ENCODE measurements at places on chromosomes 7 and 10. TPM values are rescaled to one million over a fixed set of nuclear protein-coding genes. Genes with fewer than 3 reads are reported as not detected.

The COL28A1 gene
- total RNA-seq, result 3.2 TPM

- no peak for DNase-seq
Observed at GRCh38 chr7:12322284-12322902, 81.3 kb downstream of the VWDE start.

The TMEM178B gene
- total RNA-seq, result 0.26 TPM

DNA sequence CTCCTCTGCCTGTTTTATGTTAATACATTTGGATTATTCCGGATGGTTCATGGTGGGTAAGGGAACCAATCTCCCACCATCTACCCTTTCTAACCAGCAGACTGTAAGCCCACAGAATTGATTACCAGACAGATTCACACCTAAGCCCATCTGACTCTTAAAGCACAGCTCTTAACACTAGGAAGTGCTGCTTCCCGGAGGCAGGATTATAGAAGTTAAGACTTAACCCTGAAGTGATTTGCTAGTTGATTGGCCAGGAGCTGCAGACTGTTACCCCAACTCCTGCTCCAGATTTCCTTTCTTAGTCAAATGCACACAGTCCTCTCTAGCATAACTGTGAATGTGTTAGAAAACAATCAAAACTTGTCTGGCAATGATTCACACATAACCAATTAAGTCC, 221.7 kb downstream of the CDK14 start:
- DNase-seq, result no peak

- DNase-seq, result peak; percentile 92
Observed at GRCh38 chr10:89207181-89207800, at the start of gene CH25H. CH25H (minus strand) TSS chr10:89207317; CDS start chr10:89207292, 25 bp downstream.

The ZNF282 gene
- 21.4 TPM for total RNA-seq

- DNase-seq, result peak; percentile 96
Observed at GRCh38 chr7:1458683-1459511, at the start of gene MICALL2. MICALL2 (minus strand) TSS chr7:1459470; CDS start chr7:1459326, 144 bp downstream.

DNA sequence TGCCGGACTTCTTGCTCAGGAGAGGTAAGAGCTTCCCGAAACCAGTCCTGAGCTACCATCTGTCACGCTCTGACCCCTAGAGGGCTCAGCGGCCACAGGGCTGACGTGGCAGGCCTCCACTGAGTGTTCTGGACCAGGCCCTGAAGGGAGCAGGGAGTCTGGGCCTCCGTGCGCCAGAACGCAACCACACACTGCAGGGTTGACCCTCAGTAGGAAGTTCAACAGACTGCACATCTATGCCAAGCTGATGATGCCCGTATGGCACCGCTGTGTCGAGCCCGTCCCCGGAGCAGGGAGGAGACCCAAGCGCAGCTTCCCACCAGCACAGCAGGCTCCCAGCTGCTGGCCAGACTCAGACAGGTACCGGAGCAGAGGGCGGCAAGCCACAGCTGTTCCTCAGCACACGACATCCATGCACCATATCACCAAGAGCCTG, 39.2 kb downstream of the CAMK2B start:
- peak; percentile 70 for DNase-seq

DNA sequence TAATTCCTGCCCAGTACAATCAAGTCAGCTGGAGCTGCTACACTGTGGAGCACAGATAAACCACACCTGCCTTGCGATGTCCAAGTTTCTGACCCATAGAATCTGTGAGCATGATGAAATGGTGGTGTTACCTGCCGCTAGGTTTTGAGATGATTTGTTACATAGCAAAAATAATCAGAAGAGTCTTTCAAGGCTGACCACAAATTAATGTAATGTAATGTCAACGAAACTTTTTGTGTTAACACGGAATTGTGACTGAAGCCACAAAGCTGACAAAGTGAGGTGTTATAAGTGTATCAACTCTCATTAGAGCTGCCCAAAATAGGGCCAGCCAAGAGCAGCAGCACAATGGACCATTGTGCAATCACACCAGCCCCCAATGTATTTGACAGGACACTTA, 75.7 kb downstream of the AHR start:
- no peak for DNase-seq

- no peak for DNase-seq
Observed at GRCh38 chr10:59688921-59689351, 20.7 kb downstream of the SLC16A9 start.

DNA sequence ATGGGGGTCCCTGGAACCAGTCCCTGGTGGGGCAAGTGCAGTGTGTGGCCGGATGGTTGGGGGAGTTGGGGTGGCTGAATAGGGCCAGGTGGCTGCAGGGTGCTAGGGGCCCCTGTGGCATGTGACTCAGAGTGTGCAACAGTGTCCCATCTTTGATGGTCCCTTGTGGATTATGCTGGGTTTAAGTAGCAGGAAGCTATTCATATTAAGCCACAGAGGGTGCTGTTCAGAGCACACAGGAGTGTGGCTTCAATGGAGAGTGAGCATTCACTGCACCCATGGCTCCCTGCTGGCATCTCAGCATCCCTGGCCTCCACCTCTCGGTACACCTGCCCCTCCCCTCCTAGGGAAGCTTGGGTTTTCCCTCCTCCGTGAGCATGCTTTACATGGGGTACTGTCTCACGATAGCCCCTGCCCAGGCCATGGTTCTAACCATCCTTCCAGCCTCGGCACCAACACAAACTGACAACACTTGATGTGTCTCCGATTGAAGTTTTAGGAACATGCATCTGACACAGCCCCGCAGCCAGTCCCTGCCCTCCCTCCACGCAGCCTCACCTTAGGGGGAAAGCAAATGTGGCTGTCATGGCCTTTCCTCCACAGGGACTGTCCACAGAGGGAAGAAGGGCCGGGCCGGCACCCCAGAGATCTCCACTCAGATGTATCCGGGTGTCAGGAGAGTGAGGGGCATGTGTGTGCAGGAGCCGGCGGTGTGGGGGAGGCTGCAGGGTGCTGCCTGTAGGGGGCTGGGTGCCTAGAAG, 30.4 kb upstream of the PPIF start:
- DNase-seq, result peak; percentile 75

- DNase-seq, result no peak
Observed at GRCh38 chr10:74231375-74231774, 80.4 kb downstream of the ADK start.

DNA sequence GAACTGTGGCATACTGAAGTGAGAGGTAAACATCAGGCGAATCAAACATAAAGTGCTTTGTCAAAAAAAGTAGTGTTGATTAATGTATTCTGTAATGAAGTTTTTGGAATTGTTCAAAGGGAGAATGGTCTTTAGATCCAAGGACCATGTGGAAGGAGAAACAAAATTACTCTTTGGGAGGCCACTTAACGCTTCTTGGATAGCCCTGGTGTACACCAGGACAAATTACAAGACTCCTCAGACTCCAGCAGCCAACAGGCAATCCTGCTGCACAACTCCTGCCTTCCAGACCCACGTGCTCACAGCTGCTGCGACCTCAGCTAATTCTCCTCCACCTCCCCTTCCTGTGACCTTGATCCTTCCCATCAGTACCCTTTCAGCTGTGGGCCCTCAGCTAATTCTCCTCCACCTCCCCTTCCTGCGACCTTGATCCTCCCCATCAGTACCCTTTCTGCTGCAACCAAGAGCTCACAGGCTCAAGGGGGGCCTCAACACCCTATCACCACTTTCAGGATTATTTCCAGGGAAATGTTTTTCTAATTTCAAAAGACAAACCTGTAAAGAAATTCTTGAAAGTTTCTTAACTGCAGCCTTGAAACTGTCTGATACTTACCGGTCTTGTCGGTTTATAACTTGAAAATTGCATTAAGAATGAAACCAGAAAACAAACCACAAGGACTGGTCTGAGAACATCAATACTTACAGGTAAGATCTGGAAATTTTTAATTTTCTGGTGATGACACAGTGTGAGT, 29.7 kb upstream of the DDC start:
- no peak for DNase-seq

- DNase-seq, result no peak
Observed at GRCh38 chr7:127873151-127873550, 158.1 kb downstream of the LRRC4 start.

GRCh38 chr7:6198689-6199595, 73.5 kb downstream of the CYTH3 start:
- no peak for DNase-seq

GRCh38 chr7:102044984-102045673, 227.7 kb downstream of the CUX1 start:
- DNase-seq, result peak; percentile 86

DNA sequence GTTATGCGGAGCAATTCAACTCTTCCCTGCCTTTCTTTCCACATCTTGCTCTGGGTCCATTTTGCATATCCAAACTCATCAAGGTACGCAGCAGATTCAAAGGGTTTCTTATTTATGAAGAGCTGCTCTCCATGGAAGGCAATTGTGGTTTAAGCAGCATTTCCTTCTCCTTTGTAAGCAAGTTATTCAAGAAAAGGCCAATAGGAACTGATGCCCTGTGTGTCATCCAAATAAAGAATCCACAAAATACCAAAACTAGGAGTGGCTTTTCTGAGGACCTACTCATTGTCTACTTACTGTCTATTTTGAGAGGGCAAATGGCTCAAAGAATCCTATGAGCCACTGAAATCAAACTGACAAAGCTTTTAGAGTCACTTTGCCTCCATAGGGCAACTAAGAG, 253.1 kb downstream of the PTEN start:
- DNase-seq, result no peak

DNA sequence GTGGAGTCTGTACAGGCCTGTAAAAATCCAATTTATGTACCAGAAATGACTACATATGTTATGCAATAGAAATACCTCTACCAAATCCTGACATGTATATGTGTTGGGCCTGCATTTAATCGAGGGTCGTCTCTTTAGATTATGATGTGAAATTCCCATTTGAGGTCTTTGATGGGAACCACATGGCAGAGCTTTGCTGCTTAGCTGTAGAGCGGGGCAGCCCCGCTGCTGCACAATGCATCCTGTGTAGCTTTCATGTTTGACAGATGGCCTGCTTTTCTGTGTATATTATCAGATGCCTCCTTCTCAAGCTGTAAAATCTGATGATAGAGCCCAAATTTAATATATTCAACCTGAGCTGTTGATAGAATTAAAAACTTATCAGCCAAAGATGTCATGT, 65.8 kb downstream of the RAB18 start:
- DNase-seq, result no peak

- DNase-seq, result peak; percentile 76
Observed at GRCh38 chr7:33837356-33837851, 67.9 kb upstream of the BMPER start.

The FOXL3 gene
- total RNA-seq, result not detected

The FAM3C gene
- 68.4 TPM for total RNA-seq

DNA sequence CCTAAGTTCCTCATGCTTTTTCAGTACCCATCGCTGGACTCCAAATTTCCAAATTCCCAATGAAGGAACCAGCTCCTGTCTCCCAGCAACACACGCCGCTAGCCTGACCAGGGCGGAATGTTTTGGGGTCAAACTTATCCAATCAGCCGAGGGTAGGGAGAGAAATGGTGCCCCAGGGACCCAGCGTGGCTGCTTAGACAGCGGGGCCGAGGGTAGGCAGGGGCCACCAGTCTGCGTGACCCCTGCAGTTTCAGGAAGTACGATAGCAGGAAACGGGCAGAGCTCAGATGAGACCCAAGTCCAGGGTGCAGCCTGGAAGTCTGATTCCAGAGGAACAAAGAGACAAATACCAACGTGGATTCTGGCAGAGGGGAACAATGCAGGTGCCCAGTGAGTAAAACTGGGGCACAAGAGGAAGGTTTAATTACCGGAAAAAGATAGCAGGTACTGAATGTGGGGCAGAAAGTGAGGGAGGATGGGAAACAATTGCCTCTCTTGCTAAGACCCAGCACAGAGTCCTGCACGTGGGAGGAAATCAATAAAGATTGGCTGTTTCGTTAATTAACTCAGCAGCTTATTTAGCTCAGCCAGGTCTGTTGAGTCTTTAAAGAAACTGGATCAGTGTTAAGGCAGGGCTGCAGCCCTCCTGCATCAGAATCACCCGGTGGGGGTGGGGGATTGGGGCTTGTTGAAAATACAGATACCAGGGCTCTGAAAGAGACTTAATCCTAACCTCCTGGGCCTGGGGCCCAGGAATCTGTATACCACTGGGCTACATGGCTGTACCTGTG, 50.4 kb upstream of the NFE2L3 start:
- DNase-seq, result no peak

The SEC23IP gene
- 48.4 TPM for total RNA-seq

Measured in aorta (tissue), 5 donors.